ENCODE measurements at places on chromosomes 2 and 18. TPM values are rescaled to one million over a fixed set of nuclear protein-coding genes. Genes with fewer than 3 reads are reported as not detected.

DNA sequence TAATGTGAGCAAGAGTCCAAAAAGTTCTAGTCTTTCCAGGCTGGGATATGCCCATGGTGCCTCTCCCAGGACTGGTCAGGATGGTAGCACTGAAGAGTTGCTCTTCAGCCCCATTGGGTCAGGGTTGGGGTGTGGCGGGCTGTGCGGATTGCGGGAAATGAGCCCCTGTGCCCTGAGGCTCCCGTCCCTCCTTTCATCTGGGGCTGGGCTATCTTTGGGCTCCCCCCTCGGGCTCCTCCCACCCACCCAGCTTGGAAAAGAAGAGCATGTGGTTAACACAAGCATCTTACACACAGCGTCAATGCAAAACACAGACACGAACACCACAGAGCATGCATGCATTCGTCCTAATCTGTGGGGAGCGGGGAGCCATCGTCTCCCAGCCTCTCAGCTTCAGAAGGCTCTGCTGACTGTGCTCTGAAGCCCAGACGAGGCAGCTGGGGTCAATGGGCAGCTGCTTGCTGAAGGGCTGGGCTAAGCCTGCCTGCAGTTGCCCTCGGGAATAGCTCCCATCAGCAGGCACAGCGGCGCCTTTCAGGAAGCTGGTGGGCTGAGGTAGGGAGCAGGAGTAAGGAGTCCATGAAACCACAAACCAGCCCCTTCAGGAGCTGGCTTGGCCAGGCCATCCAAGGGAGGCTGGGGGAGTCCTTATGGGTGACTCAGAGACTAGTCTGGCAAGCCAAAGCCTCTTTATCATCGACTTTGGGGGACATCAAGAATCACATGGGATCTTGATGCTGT is 112.9 kb downstream of the CLIP4 start:
- DNase-seq: no peak

PRPF40A gene
- 116 TPM for total RNA-seq

RGPD4 gene
- 7.1 TPM for total RNA-seq

DNA sequence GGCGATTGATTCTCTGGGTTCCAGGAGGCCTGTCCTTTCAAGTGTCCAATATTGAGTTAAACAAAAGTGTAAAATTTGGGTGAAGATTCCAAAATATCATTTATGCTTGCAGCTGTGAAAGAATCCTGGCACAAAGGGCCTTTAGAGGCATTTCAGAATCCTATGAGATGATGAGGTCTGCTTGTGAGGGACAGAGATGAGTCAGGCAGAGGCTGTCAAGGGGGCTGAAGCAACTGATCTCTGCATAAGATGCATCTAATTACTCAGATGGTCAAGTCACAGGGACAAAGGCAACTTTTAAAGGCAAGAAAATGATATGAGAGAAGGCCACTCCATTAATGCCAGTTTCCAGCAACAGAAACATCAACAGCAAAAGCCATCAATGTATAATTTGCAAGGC is 78.8 kb downstream of the FHOD3 start:
- DNase-seq: no peak

GRCh38 chr2:167140767-167141166 is 252.5 kb downstream of the XIRP2 start:
- DNase-seq: no peak

LAMA3 gene
- total RNA-seq: 14.1 TPM

- DNase-seq: no peak
Observed at GRCh38 chr2:223039618-223040017, 12.4 kb upstream of the KCNE4 start.

MOGAT1 gene
- not detected for total RNA-seq

DNA sequence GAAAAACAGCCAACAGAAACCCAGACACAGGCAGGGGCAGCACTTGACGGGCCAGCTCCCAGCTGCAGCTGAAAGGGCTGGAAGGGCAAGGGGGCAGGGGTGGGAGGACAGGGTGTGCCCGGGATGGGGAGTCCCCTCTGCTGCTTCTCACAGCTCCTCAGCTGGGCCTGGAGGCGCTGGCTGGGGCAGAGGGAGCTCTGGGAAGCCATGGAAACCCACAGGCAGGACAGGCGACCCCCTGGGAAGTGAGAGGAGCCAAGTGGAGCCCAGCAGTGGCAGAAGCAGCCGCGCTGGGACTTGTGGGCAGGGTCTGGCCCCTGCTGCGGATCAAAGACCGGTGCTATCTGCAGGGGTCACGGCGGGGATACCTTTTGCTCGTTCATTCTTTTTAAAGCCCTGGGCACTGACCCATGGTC is 20.7 kb downstream of the OTOF start:
- DNase-seq: peak; percentile 12

DNA sequence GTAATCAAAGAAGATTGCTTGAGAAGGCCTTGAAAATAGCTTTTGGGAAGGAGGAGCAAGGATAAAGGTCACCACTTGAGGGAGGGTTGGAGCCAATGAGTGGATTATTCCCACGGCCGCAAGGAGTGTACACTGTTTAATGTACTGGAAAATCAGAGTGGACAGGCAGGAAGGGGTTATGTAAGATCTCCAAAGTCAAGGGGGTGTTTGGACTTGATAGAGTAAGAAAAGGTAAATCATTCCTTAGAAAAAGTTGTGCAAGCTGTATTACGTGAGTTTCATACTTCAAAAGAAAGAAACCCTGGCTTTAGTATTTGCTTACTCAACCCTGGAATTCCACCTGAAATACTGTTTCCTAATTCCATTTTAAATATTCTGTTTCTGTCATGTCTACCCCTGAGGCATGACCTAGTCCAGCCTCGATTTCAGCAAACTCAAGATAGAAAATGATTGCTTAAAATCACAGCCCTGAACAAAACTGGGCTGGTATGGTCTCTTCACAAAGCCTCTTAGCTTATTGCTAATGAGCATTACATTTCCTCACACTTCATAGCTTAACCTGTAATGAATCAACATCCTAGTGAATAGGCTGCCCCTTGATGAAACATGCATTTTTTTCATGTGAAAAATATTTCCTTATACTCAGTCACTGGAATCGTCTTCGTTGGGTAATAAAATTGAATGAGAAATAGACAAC is 1.1 kb downstream of the MREG start:
- DNase-seq: no peak

PRR30 gene
- total RNA-seq: 12.8 TPM

CCBE1 gene
- 1.8 TPM for total RNA-seq

DNA sequence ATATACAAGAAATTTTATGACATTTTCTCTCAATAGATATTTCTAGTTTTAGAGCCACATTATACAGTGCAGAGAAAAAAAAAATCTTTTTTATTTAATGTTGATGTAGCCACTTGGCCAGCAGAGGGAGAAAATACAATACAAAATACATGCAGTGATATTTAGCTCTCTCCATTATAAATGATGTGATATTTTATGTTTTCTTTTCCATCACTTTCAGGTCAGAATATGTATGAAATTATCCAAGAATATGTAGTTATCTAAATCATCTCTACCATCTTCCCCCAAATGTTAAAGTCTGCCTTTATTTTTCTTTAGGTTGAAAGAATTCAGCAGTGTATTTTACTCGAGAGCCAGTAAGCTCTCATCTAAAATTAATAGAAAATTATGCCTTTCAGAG is 533.6 kb upstream of the FSHR start:
- no peak for DNase-seq

- DNase-seq: no peak
Observed at GRCh38 chr2:206212673-206213513, 53.2 kb downstream of the EEF1B2 start.

LONRF2 gene
- total RNA-seq: 17.7 TPM

DNA sequence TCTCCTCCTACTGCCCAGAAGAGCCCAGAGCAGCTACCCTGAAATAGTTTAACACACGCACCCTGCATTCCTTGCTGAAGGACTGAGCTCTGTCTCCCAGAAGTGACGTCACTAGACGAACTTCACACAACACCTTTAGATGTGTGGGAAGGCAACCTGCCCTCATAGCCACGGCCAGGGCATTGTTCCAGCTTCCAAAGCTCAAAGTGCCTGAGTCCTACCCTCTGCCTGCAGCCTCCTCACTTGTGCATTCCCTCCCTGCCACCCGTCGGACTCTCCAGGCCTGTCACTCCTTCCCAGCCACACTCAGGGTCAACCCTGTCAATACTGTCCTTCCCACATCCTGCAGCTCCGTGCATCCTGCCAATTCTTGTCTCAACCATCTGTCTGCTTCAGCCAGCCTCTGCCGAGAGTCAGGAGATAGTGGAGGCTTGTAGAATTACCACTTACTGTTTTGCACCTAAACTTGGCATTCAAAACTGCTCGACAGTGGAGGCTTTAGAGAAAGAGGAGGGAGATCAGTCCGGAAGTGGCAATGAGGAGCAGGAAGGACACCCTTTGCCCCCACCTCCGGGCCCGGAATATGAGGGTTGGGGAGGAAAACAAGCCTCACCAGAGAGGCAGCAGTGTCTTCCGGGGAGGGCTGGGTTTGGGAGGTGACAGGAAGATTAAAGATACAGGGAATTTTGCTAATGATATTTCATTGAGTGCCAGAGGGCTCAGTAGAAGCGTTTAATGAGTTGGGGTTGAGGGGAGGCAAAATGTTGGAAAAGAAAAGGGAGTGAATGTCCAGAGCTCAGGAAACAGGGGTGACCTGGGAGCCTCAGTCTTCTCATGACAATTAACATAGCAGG is 72.3 kb upstream of the ATG16L1 start:
- DNase-seq: no peak

- no peak for DNase-seq
Observed at GRCh38 chr2:112345030-112346027, 69.9 kb downstream of the ZC3H6 start.

ATG16L1 gene
- 53.1 TPM for total RNA-seq

GRCh38 chr2:40477361-40477760 is 25.5 kb upstream of the SLC8A1 start:
- no peak for DNase-seq

- no peak for DNase-seq
Observed at GRCh38 chr18:78768656-78769501, 210.7 kb upstream of the SALL3 start.

GRCh38 chr2:54666634-54667265 is 56.7 kb upstream of the EML6 start:
- DNase-seq: no peak

DNA sequence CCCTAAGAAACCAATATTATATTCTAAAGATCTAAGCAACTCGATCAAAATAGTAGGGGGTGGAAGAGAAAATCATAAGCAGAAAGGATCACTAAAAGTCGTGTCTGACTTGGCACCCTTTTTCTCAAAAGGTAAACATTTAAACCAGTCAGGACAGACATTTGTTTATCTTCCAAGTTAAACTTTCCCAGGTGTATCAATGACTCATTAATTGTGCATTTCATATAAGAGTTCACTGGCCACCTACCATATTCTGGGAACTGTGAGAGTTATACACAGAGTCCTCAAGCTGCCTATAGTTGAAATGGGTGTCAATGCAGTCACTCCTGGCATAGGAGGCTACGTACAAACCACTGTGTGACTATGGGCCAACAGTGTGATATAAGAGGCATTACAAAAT is 4.8 kb upstream of the ACVR1 start:
- no peak for DNase-seq

GRCh38 chr2:46589356-46589755 is 110.0 kb downstream of the TMEM247 start:
- DNase-seq: no peak

TMEM150A gene
- total RNA-seq: 33.1 TPM

GRCh38 chr2:36433311-36434217 is 78.0 kb downstream of the CRIM1 start:
- DNase-seq: peak; percentile 62

GRCh38 chr2:71735676-71736075 is 282.3 kb downstream of the DYSF start:
- DNase-seq: no peak

- peak; percentile 49 for DNase-seq
Observed at GRCh38 chr2:37827911-37828511, 97.1 kb upstream of the RMDN2 start.

DNA sequence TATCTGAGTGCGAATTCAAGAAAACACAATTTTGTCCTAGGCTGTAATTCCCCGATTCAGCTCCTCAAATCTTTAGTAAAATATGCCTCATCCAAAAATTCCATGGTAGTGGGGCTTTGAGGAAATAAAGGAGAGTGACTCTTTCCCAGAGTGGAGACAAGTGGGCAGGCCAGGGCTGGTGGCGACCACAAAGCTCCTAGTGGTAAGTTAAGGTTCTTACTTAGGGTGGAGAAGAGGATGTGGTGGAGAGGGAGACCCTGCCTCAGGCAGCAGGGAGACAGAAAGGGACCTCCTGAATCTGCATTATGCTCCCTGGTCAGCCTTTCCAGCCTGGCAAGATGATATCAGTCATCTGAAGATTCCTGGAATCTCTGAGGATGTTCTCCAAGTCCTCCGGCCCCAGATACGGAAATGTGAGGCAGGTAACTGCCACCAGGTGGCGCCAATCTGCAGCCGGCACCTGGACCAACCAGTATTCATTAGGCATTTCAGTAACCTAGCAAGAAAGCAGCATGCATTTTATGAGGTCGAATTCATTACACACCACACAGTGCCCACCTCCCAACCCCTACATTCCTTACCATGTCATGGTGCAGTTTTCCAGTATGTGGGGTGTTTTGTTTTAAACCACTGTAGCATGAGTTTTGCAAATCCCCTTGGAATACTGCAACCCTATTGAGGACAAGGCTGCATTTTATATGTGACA is 106.4 kb downstream of the POLE4 start:
- DNase-seq: peak; percentile 77

RAB6C gene
- 1.9 TPM for total RNA-seq

- no peak for DNase-seq
Observed at GRCh38 chr2:237980751-237981150, 13.9 kb downstream of the UBE2F start.

SALL3 gene
- total RNA-seq: 8.3 TPM

DNA sequence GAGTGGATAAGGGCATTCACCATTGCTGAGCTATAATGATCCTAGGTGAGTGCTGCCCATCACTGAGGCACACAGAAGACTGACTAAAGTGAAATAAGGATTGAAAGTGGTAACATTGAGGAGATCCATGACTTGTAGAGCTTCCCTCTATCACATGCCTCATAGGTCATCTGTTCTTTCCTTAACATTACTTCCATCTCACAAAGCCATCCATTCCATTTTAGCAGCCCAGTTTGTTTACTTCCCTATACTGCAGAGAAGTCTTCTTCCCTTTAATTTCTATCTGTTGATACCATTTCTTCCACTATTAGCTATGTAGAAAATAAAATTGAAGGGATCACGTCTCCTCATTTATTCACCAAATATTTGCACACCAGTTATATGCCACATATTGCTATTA is 32.1 kb downstream of the ME2 start:
- no peak for DNase-seq

DNA sequence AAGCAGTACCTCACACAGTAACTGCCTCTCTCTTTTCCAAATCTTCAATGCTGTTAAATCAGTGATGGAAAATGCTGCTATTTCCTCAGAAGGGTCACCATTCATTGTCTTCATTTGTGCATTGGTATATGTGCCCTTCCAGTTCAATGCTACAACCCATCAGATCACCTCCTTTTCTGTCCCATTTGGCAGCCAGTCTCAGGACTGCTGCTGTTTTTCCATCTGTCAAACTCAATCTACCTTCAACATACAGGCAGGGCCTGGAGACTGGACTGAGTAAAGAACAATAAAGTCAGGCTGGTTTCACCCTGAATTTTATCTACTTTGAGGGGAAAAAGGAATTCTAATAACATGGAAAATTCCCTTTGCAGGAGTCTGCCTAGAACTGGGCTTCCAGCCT is 17.9 kb downstream of the ZNF385B start:
- DNase-seq: no peak

GRCh38 chr2:241702155-241703031 is 554 bp downstream of the ING5 start:
- DNase-seq: peak; percentile 87

GRCh38 chr18:7592305-7593071 is 25.4 kb downstream of the PTPRM start:
- DNase-seq: no peak

EPB41L3 gene
- total RNA-seq: 274 TPM
